ENCODE measurements at places on chromosomes 1 and 21.
A peak's percentile ranks its signal among the peaks of the same experiment; 100 is the strongest.

DNA sequence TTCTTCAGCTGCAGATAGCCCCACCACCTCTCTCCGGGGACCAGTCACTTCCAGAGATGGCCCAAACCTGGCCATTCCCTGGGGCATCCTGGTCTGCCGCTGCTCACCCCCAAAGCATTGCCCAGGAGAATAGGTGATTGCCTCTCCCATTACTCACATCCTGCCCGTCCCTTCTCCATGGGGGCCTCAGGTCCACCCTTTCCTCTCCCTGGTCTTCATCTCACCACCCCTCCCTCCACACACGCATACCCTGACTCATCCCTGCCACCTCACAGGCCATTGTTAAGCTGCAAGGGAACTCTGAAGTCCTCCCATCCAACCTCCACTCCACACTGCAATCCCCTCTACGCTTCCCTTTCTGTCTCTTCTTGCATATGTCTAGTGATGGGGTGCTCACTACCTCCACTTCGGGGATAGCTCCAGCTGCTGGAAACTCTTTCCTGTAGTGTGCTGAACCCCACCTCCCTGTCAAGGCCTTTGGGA lies at the start of gene PLEKHG5:
Gene PLEKHG5 (minus strand): TSS at position 188 of the 483 bp plus-strand sequence. CDS start 14,096 bp downstream, outside the sequence.
- no peak for DNase-seq

- DNase-seq, result no peak
These were observed 449.1 kb downstream of the GPATCH2 start for GRCh38 chr1:217181756-217182155.

DNA sequence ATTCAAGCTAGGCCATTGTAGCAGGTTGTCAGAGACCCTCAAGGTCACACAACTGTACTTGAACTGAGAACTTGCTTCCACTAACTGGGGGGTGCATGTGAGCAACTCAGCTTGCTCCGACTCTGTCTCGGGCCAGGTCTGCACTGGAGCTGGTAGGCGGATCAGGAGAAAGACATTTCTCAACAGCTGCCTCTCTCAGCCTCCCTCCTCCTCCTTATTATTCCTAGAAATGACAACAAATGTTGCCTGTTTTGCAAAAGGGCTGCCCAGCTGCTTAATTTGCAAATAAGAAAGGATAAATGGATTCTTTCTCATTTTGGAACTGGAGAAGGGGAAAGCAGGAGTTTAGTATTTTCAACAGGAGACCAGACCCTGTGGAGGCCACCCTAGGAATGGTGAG lies 140.5 kb downstream of the RHOU start:
- no peak for DNase-seq

GRCh38 chr1:211378844-211379243 lies 52.2 kb downstream of the TRAF5 start:
- no peak for DNase-seq

GRCh38 chr1:108814343-108815125 lies 42.4 kb downstream of the AKNAD1 start:
- no peak for DNase-seq

DNA sequence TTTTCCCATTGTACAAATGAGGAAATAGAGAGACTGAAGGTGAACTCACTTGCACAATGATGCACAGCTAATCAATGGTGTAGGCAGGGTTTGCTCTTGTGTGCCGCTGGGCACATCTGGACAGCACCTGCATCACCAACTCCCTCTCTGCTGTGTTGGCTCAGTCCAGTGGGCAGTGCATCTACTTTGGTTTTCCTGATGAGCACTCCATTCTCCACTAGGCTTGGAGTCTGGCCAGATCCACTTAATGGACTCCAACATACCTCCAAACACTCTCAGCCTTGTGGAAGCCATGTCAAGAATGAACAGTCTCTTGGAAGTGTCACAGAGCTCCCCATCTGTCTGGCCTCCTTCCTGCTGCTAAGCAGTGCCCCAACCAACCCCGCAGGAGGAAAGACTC lies 152.2 kb downstream of the HIVEP3 start:
- DNase-seq, result no peak

- DNase-seq, result no peak
These were observed 69.6 kb downstream of the LHX9 start for GRCh38 chr1:197986817-197987216.

DNA sequence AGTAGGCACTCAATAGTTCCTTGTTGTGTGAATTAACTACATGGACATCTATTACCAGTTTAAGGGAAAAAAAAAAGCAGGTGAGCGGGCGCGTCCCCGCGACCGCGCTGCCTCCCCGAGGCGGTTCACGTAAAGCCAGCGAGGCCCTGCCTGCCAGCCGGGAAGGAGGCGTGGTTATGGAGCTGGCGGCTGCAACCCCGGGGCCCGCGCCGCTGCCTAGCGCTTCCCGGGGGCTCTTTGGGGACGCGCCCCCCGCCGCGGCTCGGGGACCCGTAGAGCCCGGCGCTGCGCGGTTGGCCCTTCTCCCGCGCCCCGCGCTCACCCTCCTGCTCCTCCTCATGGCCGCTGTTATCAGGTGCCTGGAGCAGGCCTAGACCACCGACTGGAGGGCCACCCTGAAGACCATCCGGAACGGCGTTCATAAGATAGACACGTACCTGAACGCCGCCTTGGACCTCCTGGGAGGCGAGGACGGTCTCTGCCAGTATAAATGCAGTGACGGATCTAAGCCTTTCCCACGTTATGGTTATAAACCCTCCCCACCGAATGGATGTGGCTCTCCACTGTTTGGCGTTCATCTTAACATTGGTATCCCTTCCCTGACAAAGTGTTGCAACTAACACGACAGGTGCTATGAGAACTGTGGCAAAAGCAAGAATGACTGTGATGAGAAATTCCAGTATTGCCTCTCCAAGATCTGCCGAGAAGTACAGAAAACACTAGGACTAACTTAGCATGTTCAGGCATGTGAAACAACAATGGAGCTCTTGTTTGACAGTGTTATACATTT lies 2.6 kb upstream of the CC2D1B start:
- peak; percentile 70 for DNase-seq

DNA sequence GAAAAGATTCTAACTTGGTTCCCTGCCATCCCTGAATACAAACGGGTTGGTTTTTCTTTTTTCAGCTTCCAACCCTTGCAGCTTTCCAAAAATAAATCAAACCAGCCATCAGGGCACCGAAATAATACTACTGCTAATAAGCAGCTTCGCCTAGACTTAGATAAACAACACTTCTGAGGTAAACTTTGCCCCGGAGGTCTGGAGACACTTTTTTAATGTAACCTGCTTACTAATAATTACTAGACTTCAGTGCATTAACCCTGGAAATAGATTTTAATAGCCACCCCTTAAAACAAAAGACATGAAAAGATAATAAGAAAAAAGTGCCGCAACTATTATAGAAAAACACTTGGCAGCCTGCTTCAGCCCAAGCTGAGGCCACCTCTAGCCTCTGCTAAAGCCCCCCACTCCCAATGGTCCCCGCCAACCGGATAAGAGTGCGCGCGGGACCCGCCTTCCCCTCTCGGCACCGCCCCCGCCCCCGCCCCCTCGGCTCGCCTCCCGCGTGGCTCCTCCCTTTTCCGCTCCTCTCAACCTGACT lies 405 bp upstream of the GADD45A start:
- DNase-seq, result no peak

GRCh38 chr21:46504666-46505065 lies 46.0 kb downstream of the DIP2A start:
- DNase-seq, result no peak

GRCh38 chr1:154221278-154222001 lies 685 bp downstream of the UBAP2L start:
- peak; percentile 65 for DNase-seq

- DNase-seq, result no peak
These were observed 58.4 kb downstream of the NFIA start for GRCh38 chr1:61140778-61141177.

DNA sequence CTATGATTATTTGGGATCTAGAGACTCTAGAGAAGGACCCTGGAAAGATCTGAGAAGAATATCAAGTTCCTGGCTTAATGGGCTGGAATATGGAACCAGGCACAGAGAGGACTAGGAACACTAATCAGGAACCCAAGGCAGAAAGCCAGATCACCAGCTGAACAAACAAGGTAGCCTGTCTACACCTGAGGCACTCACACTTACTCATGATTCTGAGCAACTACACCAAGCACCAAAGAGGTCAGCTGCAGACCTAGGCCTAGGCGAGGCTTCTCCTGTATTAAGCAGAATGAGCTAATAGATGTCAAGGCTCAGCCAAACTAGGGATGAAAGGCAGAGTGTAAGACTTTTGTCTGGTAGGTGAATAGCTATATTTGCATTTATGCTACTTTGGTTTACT lies 368.1 kb downstream of the LTN1 start:
- no peak for DNase-seq

DNA sequence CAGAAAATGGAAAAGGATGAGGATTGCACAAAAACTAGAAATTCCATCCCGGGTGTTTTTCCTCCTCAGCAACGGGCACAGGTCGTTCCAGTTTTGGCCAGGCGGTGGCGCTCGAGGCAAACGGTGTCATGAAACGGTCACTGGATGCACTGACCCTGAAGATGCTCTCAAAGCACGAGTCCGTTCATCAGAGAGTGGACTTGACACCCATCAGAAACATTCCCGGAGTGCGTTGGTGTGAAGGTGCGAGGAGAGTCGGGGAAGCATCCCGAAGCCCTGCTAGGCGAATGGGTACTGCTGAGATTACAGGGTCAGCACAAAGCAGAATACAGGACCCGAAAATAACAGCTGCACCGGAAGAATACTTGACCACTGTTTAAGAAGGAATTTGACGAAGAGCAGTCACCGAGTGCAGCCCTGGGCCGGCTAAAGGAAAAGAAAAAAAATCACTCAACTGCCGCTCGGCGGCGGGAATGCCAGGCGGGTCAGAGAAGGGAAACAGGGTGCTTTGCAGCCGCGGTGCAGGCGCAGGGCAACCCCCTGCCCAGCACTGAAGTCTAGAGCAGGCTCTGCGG lies 71.7 kb upstream of the ETS2 start:
- DNase-seq, result peak; percentile 81

GRCh38 chr1:185490924-185491323 lies 173.9 kb upstream of the IVNS1ABP start:
- no peak for DNase-seq

DNA sequence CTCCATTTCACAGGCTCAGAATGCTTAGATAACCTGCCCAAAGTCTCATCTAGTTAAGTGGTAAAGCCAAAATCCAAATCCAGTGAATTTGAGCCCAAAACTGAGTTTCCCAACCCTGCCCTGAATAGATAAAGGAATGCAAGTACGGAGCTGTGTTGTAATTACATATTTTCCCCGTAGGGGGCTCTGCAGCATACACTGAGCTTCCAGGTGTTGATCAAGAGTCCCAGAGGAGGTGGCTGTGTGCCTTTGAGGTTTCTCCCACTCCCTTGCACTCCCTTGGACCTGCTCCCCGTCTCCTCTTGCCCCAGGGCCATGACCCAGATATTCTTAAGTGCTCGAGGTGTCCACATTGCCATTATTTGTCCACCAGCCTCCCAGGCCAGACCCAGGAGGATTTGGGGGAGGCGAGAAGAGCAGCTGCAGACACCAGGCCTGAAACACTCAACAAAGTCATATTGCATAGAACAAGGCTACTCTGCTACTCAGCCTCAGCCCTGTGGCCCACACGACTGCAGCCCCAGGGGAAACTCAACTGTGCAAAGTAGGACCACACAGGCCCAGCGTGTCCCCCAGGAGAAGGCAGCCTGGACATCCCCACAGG lies 18.4 kb upstream of the LY9 start:
- peak; percentile 56 for DNase-seq

GRCh38 chr1:47226839-47227215 lies 5.2 kb downstream of the TAL1 start:
- DNase-seq, result no peak

Data from Caco-2 (cell line).